ENCODE measurements at places on chromosomes 4 and X.

- DNase-seq: no peak
Observed at GRCh38 chr4:158496030-158496741, 25.5 kb upstream of the RXFP1 start.

- no peak for DNase-seq
Observed at GRCh38 chr4:26737385-26737784, 123.3 kb upstream of the STIM2 start.

- DNase-seq: no peak
Observed at GRCh38 chr4:75069493-75070074, 136.7 kb downstream of the PARM1 start.

DNA sequence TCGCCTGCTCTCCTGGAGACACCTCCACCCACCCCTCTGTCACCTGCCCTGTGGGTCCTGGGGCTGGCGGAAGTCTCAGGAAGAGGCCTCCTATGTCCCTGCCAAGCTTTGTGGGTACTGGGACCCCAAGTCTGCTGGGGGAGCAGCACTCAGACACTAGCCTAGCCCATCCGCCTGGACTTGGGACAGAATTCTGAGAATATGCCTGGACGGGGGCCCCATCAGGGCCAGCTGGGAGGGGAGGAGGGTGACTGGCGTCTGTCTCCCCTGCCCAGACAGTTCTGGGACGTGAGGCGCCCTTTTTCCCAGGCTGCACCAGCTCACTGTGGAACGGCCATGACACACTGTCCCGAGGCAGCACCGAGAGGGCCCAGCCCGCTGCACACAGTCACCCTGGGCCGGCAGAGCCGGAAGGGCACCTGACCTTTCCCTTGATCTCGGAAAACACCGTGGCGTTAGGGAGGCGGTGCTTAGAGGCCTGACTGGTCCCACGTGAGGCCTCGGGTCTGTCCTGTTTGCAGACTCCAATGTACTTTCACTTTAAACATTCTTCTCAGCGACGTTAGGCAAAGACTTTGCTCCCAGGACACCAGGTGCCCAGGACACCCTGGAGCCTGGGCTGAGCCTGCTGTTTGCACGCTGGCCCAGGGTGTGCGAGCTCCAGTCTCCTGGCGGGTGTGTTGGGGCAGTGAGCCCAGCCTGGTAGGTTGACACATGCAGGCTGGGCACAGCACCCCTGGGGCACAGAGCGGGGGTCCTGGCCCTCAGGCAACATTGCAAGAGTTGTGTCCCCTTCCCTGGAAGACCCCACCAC lies 700 bp downstream of the SLC26A1 start:
- DNase-seq: no peak

GRCh38 chr4:78612398-78613178 lies 61.0 kb downstream of the ANXA3 start:
- DNase-seq: no peak

All from NCI-H1105 treated with DMSO at 0.1 percent for 48 hours (cell line).